ENCODE measurements at places on chromosomes 7 and 10.
A peak's percentile ranks its signal among the peaks of the same experiment; 100 is the strongest.

DNA sequence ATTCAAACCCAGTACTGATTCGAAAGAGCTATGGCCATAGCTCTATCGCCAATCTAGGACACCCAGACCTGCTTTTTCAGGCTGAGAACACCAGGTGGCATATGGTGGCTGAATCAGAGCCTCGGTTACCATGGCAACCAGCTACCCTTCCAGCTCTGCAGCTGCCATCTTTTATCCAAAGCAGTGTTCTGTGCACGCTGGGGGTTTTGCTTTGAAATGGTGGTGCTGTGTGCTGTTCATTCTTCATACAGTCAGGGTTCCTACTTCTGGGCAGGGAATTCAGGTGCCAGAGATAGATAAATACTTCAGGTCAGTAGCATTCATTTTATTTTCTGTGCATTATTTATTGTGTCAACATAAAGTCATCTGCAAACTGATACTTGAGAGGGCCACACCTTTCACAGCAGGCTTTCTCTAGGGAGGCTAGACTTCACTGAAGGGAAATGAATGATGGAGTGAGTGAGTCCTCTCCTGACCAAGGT lies 85.4 kb downstream of the AKR1D1 start:
- DNase-seq = peak; percentile 62

- no peak for DNase-seq
These were observed 408.5 kb upstream of the POT1 start for GRCh38 chr7:125338110-125338509.

DNA sequence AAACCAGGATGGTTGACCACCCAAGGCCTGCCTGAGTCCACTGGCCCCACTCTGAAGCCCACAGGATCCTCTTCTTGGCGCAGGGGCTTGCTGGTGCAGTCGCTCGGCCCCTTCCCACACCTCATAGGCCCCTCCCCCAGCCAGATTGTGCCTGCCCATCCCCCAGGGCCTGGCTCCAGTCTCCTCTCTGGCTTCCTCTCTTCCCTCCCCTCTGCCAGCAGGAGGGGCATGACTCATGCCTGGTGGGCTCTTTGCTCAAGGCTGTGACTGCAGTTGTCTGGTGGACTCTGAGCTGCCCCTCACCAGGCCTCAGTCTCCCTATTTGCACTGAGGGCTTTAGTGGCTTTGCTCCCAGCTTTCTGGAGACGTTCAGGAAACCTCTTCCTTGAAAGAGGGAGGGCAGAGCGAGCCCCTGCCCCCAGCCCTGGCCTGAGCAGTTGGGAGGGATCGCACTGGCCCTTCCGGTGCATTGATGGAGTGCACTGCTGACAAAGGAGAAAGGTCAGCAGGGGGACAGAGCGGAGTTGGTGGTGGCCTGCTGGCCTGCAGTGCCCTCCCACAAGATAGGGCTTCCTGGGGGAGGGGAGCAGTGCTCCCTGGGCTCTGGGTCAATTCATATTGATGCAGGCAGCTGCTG lies 60.7 kb downstream of the ZMIZ1 start:
- DNase-seq = no peak

DNA sequence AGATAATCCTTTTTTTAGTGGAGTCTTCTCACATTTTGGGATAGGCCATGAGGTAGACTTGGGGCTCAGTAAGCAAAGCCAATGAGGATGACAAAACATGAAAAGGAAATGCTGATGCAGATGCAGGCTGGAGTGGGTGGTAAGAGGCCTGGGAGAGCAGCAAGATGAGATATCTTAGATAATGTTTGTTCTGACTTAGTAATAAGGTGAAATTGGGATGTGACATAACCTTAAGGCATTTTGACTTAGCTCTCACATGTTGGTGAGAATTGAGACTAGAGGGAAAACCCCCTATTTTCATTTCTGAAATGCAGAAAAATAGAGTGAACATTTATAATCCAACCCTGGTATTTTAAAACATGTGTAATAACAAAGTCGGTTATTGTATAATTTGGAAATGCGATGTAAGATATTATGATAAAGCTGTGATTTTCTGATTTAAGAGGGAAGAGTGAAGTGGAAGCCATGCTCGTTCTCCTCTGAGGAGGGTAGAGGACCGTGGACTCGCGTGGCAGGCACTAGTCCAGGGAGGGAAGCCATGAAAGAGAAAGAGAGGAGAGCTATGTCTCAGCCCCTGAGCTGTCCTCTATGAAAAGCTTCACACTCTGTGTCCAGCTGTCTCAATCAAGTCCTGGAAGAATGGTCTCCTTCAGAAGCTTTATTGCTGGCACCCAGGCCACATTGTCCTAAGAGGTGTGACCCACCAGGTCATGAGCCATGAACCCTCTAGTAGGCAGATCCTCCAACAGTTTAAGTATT lies 57.3 kb downstream of the ST7 start:
- peak; percentile 31 for DNase-seq

GRCh38 chr10:55801353-55801661 lies 559.8 kb downstream of the ZWINT start:
- DNase-seq = no peak

DNA sequence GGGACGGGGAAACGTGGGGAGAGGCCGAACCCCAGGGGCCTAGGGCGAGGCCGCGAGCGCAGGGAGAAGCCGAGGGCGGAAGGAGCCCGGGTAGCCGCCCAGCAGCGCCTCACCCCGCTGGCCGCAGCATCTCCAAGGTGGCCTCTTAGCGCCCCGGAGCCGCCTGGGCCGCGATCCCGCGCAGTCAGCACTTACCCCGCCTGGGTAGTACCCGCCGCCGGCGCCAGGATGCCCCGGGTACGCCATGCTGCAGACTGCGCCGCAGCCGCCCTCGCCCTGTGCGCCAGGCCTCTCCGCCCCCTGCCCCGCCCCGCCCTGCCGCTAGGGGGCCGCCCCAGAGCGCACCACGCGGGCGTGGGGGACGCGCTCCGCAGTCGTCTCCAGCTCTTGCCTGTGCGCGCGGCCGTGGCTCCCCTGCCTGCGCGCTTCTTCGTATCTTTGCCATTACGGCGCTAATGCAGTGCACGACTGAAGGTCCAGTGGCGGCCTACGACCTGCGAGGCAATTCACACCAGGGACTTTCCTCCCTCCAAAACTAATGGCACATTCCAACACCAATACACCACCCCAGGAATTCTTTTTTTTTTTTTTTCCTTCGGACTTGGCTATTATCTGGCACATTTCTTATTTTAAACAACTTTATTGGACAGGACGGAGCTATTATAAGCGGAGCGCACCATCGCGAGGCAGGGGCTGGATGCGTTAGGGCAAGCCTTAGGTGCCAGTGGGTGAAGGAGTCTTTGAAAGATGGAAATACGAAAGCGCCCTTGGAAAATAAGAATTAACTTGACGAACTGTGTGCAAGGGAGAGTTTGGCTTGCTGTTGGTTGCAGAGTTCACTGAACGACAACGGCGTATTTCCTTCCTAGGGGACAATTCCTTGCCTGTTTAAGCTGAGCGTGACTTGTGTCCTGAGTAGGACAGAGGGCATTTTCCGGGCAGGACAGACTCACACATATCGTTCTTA lies at the start of gene SRI:
SRI (minus strand) TSS at position 258 of the 967 bp plus-strand sequence; CDS start at position 246, 12 bp downstream.
- DNase-seq = peak; percentile 26

- no peak for DNase-seq
These were observed 1.2 kb upstream of the CCDC6 start for GRCh38 chr10:59907537-59907917.

GRCh38 chr10:47181052-47181849 lies 118.7 kb upstream of the GDF10 start:
- no peak for DNase-seq

DNA sequence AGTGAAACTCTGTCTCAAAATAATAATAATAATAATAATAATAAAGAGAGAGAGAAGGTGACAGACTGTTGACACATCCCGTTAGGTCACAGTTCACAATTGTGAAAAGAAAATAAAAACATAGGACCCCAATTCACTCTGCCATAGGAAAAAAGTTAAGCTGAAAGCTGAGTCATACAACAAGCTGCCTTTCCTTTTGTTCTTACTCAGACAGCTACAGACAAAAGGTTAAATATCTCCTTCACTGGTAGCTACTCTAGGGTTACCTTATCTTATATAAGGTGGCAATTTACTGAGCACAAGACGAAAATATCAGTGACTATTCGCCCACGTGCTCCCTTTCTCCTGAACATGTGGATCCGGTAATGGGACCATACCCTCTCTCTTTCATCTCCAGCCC lies 17.5 kb downstream of the TUBAL3 start:
- DNase-seq = no peak

DNA sequence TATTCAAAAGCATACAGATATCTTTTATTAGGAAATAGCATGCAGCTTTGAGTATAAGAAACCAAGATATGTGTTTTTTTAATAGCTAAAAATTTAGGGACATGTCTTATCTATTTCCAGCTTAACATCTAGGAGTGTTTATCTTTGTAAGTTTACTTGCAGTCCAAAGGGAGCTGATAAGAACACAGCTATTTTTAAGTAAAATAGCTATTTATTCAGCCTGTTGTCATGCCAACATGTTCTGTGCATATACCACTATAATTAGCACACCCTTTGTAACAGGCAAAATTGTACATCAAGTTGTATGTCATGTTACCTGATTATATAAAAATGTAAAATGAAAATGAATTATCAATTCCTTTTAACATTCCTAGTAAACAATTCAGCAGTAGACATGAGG lies 29.6 kb downstream of the FAM133B start:
- no peak for DNase-seq

GRCh38 chr10:102397222-102398171 lies 2.0 kb downstream of the NFKB2 start:
- no peak for DNase-seq

DNA sequence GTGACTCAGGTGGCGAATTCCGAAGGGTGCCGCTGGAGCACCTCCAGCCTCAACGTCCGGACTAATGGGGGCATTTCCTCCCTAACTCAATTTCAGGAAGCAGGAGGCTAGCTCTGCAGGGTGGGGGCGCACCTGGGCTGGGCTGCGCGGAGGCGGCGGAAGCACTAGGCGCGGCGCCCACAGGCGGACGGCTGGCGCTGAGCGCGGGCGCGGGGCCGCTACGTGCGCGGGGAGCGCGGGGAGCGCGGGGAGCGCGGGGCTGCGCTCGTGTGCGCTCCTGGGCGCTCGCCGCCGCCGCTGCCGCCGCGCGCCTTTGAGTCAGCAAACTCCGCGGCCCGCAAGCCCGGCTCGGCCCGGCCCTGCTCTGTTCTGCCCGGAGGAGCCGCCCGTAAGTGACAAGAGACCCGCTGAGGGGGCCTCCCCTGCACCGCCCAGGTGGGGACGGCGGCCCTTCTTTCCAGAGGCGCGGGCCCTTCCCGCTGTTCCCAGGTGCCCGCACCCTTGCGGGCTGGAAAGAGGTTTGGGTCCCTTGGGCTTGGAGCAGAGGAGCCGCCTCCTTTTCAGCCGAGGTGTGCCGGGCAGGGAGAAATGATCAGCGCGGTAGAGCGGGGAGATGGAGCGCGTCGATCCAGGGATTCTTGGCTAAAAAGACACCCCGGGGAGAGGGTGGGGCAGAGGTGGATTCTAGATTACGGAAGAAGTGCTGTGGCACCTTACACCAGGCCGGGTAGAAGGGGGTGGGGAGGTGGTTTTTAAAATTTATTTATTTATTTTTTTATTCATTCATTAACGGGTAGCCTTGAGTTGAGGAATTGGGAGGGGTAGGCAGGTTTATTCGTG lies at the start of gene SNX10:
SNX10 (plus strand) TSS at position 164 of the 840 bp plus-strand sequence. CDS start 54,581 bp downstream, outside the sequence.
- no peak for DNase-seq

- DNase-seq = peak; percentile 84
These were observed 108.8 kb upstream of the MPP7 start for GRCh38 chr10:28411648-28412047.

GRCh38 chr10:71408436-71409225 lies 11.9 kb downstream of the CDH23 start:
- no peak for DNase-seq

GRCh38 chr7:90067171-90067570 lies 87.1 kb upstream of the STEAP1 start:
- DNase-seq = no peak

DNA sequence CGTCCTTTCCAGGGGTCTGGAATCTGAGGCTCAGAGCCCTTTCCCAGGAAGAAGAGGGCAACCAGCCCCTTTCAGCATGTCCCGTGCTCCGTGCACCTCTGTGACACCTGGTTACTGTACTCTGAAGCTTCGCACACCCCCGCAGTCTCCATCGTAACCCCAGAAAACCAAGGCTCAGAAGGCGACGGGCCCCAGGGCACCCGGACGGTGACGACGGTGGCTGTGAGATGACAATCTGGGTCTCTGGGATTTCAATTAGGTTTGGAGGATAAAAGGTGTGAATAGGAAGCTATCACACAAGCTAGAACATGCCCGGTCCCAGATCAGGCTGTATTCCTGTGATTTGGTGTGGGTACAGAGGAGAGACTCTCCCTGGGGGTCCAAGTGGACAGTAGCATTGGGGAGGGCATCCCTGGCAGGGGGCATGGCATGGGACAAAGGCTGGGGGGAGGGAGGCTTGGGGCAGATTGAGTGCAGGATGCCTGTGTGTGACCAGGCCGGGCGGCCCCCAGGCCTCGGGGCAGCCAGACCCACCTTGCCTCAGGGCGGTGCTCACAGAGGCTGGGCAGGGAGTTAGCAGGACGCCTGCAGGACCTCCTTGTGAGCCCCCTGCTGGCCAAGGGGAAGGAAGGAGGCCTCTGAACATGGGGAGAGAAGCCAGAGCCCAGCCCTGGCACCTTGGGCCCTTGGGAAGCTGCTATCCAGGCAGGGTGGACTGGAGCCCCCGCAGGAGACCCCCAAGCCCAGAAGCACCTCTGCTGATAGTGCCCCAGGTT lies 23.4 kb upstream of the PSMG3 start:
- no peak for DNase-seq

DNA sequence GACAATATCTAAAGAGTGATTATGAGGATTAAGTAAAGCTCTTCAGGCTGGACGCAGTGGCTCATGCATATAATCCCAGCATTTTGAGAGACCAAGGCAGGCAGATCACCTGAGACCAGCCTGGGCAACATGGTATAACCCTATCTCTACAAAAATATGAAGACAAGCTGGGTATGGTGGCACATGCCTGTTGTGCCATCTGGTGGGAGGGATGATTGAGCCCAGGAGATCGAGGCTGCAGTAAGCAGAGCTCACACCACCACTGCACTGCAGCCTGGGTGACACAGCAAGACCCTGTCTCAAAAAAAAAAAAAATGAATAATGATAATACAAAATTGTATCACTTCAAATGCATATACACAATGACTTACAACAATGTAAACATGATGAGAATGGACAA lies 195.6 kb upstream of the AUTS2 start:
- DNase-seq = no peak

DNA sequence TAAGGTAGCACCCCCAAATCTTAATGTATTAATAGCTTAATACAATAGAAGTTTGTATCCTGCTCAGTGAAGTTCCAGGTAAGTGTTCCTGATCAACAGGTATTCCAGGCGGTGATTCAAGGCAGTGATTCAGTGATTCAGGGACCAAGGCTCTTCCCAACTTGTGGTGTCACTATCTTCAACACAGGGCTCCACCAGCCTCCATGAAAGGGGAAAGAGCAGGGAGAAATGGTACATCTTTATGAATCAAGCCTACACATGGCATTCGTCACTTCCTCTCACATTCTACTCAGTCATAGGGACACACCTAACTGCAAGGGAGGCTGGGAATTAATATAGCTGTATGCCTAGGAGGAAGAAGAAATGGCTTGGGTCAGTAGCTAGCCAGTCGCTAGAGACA lies 5.1 kb downstream of the GOLGA7B start:
- no peak for DNase-seq
